ENCODE measurements at places on chromosomes 2 and 18.

GRCh38 chr18:30376515-30376914 lies 666.0 kb downstream of the DSC3 start:
- no peak for DNase-seq

DNA sequence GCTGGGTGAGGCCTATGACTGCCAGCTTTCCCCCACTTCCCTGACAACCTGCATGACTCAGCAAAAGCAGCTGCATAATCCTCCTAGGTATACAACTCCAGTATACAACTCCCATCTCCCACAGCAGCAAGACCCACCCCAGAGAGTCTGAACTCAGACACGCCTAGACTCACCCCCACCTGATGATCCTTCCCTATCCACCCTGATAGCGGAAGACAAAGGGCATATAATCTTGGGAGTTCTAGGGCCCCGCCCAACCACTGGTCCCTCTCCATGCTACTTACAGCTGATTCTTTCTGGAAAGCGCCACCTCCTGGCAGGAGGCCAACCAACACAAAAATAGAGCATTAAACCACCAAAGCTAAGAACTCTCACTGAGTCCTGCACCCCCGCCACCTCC lies 296.5 kb downstream of the DCC start:
- DNase-seq = no peak

- DNase-seq = no peak
Measured at GRCh38 chr2:235614900-235615712, 121.3 kb downstream of the AGAP1 start.

DNA sequence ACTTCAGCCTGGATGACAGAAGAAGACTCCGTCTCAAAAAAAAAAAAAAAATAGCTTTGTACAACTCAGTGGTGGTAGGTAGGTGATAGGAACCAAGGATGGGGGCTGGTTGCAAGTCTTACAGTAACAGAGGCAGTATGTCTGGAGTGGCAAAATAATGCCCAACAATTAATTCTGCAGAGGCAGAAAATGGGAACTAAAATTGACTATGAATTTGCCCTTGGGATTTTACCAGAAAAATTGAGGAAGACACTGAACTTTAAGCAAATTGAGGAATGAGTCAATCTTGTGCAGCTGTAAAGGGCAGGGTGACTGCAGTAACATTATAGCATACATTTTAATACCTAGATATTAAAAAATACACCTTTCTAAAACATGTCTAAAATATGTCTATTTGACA lies 292.1 kb upstream of the FBXO11 start:
- DNase-seq = no peak

DNA sequence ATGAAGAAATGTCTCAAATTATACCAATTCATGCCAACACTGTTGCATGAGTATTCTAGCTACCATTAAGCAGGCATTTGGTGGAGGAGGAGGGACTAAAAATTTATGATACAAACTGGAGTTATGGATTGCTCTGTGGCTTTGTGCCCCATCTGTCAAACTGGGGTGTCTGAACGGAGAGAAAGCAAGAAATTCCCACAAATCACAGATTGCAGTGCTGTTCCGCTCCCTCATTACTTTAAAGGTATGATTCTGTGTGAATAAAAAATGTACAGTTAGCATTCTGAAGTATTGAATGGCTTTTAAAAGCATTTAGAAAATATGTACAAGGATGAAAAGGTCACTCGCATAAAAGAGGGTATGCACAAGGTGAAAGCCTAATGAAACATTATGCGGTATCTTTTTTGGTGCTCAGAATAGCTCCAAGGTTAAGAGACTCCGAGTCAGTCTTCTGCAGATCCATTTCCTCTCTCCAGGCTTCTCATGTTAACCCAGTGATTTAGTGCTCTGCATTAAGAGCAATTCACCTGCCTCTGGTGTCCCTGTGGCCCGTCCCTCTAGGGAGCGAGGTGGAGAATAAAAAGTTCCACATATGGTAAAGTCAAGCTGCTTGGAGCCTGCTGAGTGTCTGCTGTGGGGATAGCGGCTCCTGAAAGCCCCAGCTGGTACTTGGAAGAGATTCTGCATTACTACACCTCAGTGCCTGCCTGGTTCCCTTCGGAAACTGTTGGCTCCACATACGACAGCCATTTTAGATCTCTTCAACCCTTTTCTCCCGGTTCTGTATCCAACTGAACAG lies 184.2 kb downstream of the ZNF521 start:
- no peak for DNase-seq

GRCh38 chr2:71517851-71518250 lies 64.5 kb downstream of the DYSF start:
- no peak for DNase-seq

GRCh38 chr2:163665051-163665450 lies 70.8 kb downstream of the FIGN start:
- no peak for DNase-seq

- DNase-seq = no peak
Measured at GRCh38 chr2:3470166-3470651, 49.1 kb downstream of the ADI1 start.

- DNase-seq = no peak
Measured at GRCh38 chr2:26139269-26140183, 33.4 kb upstream of the GAREM2 start.

- DNase-seq = no peak
Measured at GRCh38 chr2:200376513-200377354, 70.2 kb downstream of the SPATS2L start.
